CD4-positive, alpha-beta T cell treated with Interferon gamma for 1 hour (primary cell): ENCODE measurements at places on chromosomes 1 and 21.

GRCh38 chr1:217911908-217912307, 280.8 kb downstream of the SPATA17 start:
- no peak for DNase-seq

GRCh38 chr1:235019961-235020360, 108.7 kb downstream of the TOMM20 start:
- DNase-seq, result no peak

- no peak for DNase-seq
These were observed 16.6 kb downstream of the STX12 start for GRCh38 chr1:27789540-27790041.

- DNase-seq, result no peak
These were observed 176.3 kb downstream of the AJAP1 start for GRCh38 chr1:4830707-4831106.

- DNase-seq, result no peak
These were observed 109.6 kb downstream of the PLPP3 start for GRCh38 chr1:56469640-56470371.

GRCh38 chr1:196637606-196638005, 14.2 kb upstream of the CFH start:
- no peak for DNase-seq

DNA sequence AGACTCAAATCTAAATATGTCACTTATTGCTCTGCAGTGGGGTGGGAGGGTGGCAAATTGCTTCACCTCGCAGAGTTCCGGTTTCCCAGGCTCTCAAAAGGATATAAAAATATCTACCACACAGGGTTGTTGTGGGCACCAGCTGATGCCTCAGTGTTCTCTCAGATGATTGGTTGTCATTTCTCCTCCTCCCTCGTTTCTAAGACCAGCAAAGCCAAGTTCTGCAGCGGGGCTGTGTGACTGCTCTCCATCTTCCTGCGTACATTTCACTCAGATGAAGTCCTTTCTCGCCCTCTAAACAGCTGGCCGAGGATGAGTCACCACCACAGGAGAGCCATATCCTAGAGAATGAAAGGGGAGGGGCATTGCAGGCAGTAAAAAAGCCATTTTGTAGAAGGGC, 35.0 kb upstream of the VWA5B1 start:
- DNase-seq, result no peak

- DNase-seq, result no peak
These were observed 72.2 kb upstream of the PPIH start for GRCh38 chr1:42586016-42586415.

- DNase-seq, result no peak
These were observed 78.2 kb upstream of the SDC3 start for GRCh38 chr1:30986755-30987154.

DNA sequence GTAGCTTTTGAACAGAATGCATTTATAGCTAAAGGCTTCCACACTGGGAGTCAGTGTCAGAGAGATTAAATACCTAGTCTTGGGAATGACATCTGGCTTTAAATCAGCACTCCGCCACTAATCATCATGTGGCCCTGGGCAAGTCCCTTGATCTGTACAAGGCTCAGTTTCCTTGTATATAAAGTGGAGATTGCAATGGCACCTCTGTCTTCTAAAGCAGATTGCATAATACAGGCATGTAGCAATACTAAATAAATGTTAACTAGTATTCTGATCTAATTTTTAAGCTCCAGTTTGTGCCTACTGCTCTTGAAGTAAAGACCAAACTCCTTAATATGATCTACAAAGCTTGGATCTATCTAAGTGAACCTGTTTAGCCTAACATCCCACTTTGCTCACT, 249.4 kb downstream of the PLPP3 start:
- no peak for DNase-seq

DNA sequence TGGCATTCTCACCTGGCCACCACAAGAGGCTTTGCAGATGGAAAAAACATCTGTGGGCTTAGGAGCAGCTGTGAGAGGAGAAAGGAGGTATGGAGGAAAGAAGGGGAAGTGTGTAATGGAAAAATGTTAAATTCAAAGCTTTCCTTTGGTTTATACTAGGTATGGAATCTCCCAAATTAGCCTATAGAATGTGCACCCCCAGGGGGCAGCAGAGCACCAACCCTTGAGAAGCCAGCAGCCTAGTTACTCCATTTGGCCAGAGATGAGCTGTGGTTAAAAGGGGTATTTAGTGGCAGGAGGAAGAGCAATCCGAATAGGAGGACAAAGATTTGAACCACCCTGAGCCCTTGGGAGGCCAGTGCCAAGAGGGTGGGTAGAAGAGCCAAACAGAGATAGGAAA, 97.5 kb upstream of the CTTNBP2NL start:
- no peak for DNase-seq

GRCh38 chr1:169020684-169021083, 85.8 kb upstream of the ATP1B1 start:
- DNase-seq, result no peak

DNA sequence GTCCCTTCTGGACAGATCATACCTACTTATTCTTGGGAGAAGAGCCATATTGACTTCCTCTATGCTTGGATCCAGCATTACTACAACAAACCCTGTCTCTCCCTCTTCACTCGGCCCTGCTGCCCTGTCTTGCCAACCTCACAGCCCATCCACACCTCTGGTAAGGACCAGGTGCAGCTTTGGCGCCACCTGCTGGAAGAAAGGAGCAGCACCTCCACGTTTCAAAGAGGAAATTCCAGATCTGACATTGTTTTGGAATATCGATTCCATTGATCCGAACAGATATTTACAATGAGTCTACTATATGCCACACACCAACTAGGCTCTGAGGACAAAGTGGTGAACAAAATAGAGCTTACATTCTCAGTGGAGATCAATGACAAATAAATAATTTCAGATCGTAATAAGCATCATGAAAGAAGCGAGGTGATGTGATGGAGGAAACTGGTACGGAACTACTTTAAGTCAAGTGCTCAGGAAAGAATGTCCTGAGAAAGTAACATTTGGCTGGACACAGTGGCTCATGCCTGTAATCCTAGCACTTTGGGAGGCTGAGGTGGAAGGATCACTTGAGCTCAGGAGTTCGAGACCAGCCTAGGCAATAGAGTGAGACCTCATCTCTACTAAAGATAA, 18.7 kb downstream of the MFSD2A start:
- peak; percentile 65 for DNase-seq

GRCh38 chr1:212614453-212615200, 6.1 kb downstream of the ATF3 start:
- no peak for DNase-seq

GRCh38 chr1:39317910-39318633, 113.6 kb downstream of the MACF1 start:
- no peak for DNase-seq

GRCh38 chr1:5267603-5268235, 613.3 kb downstream of the AJAP1 start:
- DNase-seq, result no peak

DNA sequence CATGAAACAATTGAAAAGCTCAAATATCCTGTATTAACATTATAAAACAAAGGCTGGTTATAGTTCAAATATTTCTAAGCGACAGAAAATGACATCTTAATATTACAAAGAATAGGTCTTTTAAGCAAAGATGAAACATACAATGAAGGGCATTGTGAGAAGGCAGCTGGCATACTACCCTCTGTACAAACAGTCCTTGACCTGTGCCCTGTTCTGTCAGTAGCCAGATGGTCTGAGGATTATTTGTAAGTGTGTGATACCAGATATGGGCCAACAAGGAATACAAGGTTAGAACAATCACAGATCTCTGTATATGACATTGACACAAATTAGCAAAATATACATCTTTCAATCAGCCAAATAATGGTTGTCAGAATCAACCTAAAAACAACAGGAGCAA, 1350.4 kb downstream of the AMY1C start:
- DNase-seq, result no peak

DNA sequence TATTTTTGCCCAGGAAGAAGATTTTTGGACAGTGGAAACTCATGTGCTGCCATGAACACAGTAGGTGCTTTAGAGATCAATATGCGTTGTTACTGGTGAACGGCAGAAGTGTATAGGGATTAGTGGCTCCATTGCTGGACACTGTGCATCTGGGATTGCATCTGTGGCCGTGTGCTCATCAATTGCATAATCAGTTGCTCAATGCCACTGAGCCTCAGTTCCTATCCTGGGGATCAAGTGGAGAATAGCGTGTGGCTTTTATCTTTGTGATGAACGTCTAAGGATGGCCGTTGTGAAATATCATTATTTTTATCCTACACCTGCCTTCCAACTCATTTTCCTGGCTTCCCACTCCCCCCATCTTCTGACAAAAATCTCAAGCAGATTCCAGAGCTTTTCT, 5.4 kb downstream of the TNN start:
- no peak for DNase-seq

DNA sequence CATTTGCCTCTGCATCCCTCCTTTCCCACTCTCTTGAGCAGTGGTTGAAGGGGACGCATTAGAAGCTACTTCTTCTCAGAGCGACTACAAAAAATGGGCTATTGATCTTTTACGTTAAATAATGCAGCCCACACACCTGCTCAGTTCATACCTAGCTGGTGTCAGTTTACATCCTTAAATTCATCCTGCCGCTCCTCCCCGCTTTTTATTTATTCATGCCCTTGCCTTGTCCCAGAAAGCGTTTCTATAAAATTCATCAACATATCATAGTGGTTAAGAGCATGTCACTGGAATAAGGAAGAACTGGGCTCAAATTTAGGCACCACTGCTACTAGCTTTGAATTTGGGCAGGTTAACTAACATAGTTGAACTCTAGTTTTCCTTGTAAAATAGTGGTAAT, 66.0 kb upstream of the TINAGL1 start:
- no peak for DNase-seq

- DNase-seq, result no peak
These were observed 160.0 kb downstream of the SDCCAG8 start for GRCh38 chr1:243415663-243416408.

- DNase-seq, result no peak
These were observed 10.5 kb downstream of the WNT9A start for GRCh38 chr1:227937031-227937837.

- DNase-seq, result no peak
These were observed 275.2 kb downstream of the COL11A1 start for GRCh38 chr1:102833151-102833550.

- no peak for DNase-seq
These were observed 37.1 kb upstream of the TMCO2 start for GRCh38 chr1:40210511-40211204.

GRCh38 chr1:216095400-216095799, 327.8 kb downstream of the USH2A start:
- DNase-seq, result no peak

DNA sequence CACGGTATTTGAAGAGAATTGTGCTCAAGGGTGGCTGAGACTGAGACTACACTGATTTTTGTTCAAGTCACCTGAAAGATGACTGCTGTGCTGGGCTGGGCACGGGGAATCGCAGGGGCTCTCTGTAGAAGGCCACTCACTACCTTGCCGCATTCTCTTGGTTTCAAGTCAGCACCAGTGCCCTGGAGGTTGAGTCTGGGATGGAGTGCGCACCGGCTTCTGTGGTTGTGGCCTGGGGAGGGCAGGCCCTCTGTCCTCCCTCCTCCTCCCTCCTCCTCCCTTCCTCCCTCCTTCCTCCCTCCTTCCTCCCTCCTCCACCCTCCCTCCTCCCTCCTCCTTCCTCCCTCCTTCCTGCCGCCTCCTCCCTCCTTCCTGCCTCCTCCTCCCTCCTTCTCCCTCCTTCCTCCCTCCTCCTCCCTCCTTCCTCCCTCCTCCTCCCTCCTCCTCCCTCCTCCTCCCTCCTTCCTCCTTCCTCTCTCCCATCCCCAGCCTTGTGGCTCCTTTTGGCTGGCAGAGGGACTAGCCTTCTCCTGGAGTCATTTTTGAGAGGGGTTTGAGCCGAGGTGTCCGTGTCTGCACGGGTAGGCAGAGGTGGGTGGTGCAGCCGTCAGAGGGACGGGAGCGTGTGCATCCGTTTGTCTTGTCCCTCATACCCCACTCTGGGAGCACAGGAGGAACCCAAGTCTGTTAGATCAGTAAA, 9.5 kb downstream of the RER1 start:
- DNase-seq, result no peak

DNA sequence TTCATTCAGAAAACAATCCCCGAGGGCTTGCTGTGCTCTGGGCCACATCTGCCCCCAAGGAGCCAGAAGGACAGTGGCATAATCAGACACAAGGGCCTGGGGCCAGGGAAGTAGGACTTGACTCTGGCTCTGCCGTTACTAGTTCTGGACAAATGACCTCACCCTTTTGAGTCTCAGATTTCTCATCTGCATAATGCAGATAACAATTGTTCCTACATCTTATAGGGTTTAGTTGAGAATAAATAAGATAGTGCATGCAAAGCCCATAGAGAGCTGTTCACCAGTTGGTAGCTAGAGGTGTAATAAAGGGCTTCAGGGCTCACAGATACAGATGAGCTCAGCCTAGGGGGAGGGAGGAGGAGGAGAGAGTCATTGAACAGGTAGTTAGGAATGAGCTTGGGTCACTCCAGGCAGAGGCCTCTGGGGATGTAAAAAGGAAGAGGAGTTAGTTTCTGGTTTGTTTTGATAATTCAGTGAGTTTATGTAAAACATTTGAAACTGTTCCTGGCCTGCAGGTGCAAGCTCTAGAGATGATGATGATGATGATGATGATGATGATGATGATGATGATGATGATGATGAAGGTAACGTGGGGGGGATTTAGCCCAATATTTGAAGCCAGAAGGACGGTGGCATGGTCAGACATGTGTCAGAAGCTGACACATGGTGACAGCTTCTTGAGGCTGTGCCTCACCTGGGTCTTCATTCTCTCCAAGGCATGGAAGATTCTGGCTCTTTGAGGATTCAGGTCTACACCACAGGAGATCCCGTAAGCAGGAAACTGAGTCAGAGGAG, 858 bp downstream of the LACTBL1 start:
- no peak for DNase-seq
